Stimulated activated CD8-positive, alpha-beta memory T cell treated with anti-CD3 and anti-CD28 coated beads, Interleukin-7, amount 100 ng/mL, for 1 hour (primary cell): ENCODE measurements at places on chromosomes 4 and X.

- no peak for DNase-seq
Measured at GRCh38 chr4:55021214-55021613, 104.2 kb downstream of the KDR start.

- DNase-seq: peak; percentile 12
Measured at GRCh38 chrX:54807524-54808108, at the start of gene MAGED2. TSS of gene MAGED2 (plus strand) at chrX:54807745. CDS start at chrX:54809332, 1,587 bp downstream.

GRCh38 chr4:26356081-26356501 is 35.3 kb downstream of the RBPJ start:
- DNase-seq: no peak

DNA sequence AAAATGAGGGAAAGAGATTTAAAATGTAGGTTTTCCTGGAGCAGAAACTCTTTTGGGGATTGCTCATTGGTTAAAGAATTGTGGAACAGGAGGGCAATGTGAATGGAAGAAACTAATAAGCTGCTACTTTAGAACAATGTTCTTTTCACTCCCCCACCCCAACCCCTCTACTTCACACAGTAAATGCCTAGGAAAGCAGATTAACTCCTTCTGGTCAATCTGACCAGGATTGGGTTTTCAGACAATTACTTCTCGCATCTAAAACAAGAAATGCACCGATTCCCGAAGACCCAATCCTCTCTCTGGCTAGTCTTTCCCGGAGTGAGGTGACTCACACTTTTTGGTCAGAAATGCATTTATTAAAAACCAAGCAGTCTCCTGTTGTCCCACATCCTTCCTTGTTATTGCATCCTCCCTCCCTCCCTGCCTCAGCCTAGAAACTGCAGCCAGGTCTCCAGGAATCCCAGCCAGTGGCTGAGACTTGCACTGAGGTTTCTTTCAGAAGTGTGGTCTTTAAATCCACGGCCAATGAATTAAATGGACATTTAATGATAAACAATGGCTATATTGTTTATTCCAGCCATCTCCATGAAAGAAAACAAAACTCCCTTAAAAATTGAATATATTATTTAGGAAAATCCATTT is 21.4 kb downstream of the MFAP3L start:
- DNase-seq: no peak

GRCh38 chr4:101287324-101287723 is 60.0 kb downstream of the PPP3CA start:
- DNase-seq: no peak

GRCh38 chr4:147780137-147780777 is 48.4 kb downstream of the ARHGAP10 start:
- DNase-seq: no peak

GRCh38 chr4:76305971-76306881 is at the start of gene STBD1:
TSS of gene STBD1 (plus strand) at chr4:76306733. CDS start at chr4:76306770, 37 bp downstream.
- DNase-seq: no peak

DNA sequence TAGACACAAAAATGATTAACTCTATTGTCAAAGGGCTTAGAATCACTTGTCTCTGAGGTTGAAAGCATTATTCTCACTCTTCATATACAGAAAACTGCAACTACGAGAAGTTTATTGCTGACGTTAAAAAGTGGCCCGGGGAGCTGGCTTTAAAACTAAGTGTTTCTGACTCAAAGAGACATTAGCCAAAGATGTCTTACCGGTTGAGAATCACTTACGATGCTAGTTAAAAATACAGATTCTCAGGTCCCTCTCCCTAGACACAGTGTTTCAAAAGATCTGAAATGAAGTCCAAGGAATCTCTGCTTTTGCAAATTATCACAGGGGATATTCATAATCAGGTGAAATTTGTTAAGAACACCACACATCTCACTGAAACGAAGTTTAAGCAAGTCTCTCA is 1.2 kb downstream of the GNPDA2 start:
- no peak for DNase-seq

GRCh38 chr4:145956288-145956890 is 17.8 kb upstream of the ZNF827 start:
- DNase-seq: no peak

DNA sequence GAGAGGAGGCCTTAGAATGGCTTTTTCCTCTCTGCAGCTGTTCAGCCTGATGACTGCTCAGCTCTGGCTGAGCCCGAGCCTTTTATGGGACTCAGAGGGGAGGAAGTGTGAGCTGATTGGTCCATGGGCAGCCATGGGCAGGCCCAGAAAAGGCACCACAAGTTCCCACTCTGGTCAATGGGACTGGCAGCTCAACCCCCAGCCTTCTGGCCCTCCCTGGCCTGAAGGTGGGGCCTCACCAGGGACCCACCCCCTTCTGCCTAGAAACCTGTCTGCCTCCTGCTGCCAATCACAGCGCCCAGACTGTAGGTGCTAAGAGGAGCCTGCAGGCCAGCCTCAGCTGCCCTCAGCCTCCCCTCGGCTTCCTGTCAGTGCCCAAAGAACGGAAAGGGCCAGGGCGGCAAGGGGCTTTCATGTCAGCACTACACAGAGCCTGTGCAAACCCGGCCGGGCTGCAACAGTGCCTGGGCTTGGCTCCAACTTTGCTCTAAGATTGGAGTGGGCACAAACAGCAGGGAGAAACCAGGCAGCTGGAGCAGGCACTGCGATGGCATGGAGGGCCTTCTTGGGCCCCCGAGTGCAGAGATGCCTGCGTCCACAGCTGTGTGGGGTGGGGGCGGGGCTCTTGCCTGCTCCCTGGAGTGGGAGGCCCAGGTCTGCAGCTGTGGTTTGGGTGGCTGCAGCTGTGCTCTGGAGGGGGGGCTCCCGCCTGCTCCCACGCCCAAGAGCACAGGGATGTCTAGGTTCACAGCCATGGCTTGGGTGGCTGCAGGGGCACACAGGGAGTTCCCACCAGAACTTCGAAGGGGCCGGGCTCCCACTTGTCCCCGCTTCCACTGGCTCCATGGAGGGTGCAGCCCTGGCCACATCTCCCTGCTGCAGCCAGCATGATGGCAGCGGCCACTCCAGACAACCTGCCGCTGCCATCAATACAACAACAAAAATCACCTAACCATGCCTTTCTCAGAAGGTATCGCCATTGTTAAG is 92.6 kb downstream of the NXF2 start:
- DNase-seq: no peak

GRCh38 chr4:3205995-3206394 is 43.0 kb upstream of the MSANTD1 start:
- DNase-seq: no peak

GRCh38 chr4:97496298-97496873 is 646.9 kb downstream of the STPG2 start:
- no peak for DNase-seq

GRCh38 chrX:41781500-41781899 is 57.5 kb downstream of the GPR82 start:
- no peak for DNase-seq

GRCh38 chrX:33138677-33139249 is 72.6 kb downstream of the DMD start:
- no peak for DNase-seq

DNA sequence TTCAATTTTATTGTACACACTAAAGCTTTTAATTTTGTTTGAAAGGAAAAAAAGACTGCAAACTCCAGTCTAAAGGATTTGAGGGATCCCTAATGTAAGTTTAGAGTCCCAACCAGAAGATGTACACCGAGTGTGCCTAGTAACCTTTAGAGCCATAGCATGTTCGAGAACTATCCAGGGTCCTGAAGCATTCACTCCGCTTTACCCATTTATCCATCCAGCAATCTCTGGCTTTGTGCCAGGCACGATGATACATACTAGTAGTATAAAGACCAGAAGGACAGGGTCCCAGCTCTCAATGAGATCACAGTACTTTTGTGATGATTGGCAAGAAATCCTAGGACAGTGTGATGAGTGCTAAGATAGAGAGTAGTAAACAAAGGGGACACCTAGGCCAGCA is 168.7 kb downstream of the STK32B start:
- DNase-seq: no peak

- DNase-seq: no peak
Measured at GRCh38 chr4:98262431-98262830, 1.2 kb downstream of the RAP1GDS1 start.

- no peak for DNase-seq
Measured at GRCh38 chr4:4572821-4573220, 31.0 kb upstream of the STX18 start.

- no peak for DNase-seq
Measured at GRCh38 chr4:3328814-3329663, 36.2 kb downstream of the RGS12 start.

DNA sequence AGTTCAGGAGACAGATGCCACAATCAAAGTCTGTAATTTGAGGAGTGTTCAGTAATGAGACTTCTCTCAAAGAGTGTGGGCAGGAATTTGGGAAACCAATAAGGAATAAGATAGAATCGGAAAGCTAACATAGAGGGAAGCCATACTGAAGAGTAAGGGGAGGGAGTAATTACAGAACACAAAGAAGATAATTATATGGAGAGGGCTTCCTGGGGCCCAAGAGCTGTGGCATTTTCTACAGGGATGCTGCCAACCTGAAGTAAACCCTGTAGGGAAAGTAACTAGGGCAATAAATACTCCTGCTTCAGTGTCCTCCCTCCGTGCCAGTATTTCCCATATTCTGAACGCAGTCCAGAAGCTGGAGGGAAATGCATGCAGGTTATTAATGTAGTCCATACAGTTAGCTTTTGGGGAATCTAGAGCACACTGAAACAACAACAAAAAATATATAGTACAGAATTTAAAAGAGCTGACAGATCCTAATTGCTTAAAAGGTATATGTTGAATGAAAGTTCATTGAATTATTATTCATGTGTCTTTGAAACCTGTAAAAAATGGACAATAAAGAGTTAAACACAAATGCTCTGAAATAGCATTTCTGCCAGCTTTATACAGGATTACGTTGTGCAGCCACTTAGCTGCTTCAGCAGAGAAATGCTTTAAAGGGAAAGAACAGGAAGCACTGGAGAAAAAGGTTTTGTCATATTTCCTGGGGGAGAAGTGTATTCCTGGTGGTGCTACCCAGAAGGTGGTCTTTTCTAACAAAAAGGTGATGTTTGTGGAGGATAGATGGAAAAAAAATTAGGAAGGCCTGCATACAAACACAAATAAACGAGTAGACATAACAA is 48.0 kb downstream of the CXXC4 start:
- DNase-seq: no peak

DNA sequence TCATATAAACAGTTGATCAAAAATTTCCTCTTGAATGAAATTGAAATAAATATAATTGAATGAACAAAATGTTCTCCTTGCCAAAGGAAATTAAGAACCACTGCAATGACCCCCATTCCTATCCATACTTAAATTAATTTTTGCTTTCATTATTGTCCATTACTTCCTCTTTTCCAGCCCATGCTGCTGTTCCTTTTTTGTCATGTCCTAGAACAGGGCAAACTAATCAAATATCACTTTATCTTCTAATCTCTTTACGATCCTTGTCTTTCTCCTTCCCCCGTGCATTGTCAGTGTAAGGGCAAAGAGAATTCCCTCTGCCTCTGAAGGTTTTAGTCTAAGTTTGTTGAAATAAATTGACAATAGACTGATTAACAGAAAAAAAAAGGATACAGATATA is 203.0 kb downstream of the CENPC start:
- DNase-seq: no peak

- DNase-seq: no peak
Measured at GRCh38 chr4:36111172-36111571, 133.1 kb downstream of the ARAP2 start.

GRCh38 chr4:2685541-2685940 is 70.6 kb downstream of the TNIP2 start:
- DNase-seq: no peak

DNA sequence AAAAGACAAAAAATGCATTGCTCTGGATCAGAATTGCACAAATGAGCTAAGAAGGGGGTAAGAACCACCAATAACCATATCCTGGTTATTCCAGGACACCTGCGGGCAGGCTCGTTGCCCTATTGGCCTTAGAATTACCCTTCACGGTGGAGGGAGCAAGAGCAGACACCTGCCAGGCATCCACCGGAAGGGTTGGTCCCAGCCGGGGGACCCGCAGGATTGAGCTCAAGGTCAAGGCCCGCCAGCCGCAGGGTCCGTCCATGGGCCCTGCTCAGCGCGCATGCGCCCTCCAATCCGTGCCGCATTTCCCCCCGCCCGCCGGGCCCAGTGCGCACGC is 575 bp downstream of the SLC25A6 start:
- DNase-seq: no peak

DNA sequence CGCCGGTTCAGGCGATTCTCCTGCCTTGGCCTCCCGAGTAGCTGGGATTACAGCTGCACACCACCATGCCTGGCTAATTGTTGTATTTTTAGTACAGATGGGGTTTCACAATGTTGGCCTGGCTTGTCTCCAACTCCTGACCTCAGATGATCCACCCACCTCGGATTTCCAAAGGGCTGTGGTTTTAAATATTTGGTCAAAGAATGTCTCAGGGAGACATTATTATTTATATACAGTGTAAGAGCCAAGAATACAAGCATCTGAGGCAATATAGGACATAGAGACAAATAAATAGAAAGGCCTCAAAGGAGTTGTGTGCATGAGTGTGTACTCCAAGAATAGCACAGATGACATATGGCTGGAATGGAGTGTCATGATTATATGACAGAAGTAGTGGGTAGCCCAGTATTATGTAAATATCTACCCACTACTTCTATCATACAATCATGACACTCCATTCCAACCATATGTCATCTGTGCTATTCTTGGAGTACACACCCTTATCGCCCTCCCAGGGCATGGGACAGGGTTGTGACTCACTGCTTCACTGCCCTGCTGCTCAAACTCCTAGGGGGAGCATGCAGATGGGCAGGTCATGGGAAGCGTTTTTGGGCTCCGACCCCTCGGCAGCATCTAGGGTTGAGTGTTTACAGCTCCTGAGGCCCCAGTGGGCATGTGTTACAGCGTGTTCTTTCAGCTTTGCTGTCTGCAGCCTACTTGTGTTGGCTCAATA is 1649.8 kb upstream of the PCDH10 start:
- DNase-seq: no peak

DNA sequence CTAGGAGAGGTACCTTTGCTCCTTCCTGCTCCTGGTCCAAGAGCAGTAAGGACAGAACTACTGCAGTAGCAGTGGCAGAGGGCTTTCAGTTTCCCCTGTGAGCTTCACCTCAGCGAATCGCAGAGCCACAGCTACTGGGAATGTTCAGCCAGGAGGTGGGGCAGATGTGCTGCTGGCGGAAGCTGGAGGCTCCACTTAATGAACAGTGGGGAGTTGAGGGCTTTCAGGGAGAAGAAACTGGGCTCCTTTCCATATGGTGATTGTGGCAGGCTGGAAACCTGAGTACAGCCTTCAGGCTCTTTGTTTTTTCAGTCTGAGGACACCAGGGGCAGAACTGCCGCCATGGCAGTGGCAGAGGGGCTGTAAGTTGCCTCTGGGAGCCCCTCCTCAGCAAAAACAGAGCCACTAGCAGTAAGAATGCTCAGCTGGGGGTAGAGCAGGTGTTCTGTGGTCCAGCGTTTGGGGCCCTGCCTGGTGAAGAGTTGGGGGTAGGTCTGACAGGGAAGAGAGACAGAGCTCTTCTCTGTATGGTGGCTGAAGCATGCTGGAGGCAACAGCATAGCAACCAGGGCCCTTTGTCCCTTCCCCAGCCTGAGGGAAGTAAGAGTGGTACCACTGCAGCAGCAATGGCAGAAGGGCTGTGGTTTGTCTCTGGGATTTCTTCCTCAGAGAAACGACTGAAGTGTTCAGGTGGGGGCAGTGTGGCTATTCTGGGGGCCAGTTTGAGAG is 106.0 kb upstream of the GRXCR1 start:
- DNase-seq: no peak
